CD4-positive, alpha-beta T cell treated with Interleukin-15 for 4 hours (primary cell): ENCODE measurements at places on chromosomes 2 and 18.

DNA sequence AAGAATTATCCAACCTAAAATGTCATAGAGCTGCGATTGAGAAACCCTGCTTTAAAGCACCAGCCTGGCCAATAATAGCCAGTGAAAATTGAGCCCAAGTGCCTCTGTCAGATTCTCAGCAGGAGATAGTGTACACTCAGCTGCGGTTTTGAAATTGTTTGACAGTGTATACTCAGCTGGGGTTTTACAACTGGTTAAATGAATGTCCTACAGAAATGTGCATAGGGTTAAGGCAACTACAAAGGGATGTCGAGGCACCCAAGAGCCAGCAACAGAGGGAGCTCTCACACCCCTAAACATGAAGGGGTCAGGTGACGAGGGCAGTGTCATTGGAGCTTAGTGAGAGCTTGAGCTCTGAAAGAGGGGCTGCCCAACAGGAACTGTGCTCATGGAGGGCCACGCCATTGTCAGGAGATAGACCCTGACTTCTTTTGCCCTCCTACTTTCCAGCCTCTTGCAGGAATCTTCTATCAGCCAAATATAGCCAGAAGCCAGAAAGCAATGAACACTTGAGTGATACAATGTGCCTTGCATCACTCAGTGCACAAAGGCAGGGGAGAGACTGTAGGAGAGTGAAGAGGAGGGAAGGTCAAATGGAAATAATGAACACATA is 15.1 kb downstream of the ACTG2 start:
- peak; percentile 59 for DNase-seq

DNA sequence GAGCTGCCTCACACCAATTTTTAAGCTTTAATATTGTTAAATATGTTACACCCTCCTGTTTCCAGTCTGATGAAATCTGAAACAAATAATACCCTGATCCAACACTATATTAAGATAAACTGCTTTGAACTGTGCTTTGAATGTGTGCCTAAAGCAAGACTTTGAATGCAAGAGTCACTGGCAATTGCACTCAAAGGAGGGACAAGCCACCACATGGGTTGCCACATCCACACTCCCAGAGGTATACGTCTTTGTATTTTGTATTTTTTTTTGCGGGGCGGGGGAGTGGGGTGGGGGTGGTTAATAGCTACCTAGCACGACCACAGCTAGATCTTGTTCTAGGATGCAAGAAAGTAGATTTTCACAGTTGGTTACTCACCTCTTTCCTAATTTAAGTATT is 1.8 kb upstream of the ZEB2 start:
- DNase-seq = no peak

- no peak for DNase-seq
Measured at GRCh38 chr2:215535125-215535668, 99.3 kb upstream of the FN1 start.

GRCh38 chr2:74845217-74845751 is 11.4 kb downstream of the HK2 start:
- peak; percentile 43 for DNase-seq

DNA sequence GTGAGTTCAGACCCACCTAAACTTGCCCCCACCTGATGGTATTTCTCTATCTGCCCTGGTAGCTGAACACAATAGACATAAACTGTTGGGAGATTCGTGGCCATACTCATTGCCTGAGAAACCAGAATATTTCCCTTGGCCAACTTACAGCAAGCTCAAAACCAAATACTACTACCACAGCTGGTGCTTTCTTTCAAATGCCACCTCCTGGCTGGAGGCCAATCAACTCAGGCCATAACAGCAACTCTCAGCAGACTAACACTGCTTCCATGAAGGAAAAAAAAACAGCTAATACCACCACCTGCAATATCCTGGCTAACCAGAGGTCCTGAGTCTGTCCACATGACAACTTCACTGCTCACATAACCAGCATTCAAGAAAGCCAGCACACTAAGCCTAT is 373.1 kb downstream of the CMPK2 start:
- DNase-seq = no peak

DNA sequence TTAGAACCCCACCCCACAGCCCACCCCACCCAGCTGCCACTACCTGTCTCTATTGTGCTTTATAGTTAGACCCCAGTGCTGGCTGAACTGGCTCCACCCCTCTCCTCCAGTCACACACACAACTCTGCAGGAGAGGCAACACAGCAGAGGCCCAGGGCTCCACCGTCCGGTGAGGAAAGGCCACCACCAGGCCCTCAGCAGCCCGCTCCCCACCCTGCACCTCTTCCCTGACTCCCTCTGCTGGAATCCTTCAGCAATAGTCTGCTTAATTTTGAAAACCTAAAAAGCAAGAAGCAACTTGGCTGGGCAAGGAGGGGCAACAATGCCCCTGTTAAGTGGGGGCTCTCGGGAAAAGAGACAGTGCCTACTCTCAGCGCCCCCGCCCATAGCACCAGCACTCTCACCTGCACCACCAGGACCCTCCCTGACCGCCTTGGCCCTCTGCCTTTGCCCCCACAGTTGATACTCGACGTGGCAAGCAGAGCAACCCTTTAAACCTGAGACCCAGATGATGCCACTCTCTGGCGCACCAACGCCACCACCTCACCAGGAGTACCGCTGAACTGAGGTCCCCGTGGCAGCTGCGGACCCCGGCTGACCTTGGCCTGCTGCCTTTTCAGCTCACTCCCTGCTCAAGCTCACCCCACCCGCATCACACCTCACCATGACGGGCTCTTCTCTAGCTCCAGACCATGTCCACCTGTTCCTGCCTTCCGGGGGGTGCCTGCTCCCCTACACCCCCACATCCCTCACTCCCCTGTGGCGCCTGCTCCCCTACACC is 45.7 kb downstream of the NDUFA10 start:
- no peak for DNase-seq

- DNase-seq = no peak
Measured at GRCh38 chr2:219571311-219572236, at the start of gene OBSL1. OBSL1 (minus strand) TSS chr2:219571539; CDS start chr2:219571232, 307 bp downstream.

GRCh38 chr2:47134386-47135090 is 20.6 kb downstream of the STPG4 start:
- no peak for DNase-seq

DNA sequence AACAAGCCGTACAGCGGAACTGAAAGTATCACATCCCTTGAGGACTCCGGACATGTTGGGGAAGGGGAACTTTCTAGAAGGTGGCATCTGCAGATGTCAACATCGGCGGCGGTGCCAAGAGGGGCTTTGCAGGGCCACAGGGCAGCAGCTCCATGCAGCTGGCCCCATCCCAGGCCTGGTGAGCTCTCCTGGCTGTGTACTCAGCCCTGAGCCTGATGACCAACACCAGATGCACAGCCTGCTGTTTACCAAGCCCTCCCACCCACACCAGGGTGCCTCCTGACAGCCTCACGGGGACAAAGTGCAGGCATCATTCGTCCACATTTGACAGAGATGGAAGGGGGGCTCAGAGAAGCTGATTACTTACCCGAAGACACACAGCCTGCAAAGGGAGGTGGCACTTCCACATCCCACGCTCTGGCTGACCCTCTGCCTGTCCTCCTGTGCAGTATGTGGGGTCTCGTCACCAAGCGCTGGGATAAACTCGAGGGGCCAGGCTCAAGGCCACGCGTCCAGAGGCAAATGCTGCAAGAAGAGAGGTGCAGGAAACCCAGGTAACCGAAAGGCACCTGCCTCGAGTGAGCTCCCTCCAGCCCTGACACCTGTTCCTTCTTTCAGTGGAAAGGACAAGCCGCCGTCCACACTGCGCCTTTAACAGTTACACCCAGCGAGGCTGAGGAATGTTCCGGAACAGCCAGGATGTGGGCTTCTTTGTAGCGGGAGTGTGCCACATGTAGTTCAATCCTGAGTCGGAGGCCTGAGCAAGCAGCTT is 69.0 kb upstream of the ASAP2 start:
- no peak for DNase-seq

DNA sequence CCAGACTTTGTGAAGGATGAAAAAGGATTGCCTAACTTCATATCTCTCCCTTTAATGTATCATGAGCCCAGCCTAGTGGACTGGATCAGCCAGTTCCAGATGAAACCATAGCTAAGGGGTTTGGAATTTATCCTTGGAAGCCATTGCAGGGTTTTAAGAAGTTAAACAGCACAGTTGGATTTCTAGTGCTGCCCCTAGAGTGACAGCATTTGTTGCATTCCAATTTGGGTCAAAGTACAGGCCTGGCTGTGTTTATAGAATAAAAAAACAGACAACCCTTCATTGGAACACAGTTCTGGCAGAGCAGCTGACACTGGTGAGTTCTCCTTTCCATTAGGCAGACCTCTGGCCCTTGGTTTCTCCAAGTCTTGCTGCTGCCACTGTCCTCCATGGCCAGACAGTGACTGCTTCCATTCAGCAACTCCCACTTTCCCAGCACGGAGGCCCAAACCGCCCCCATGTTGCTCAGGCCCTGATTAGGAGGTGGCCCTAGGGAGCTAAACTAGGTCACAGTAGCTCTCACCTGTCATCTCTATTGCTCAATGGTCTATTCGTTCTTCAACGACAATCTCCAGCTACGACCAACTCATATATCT is 8.0 kb downstream of the GPR39 start:
- DNase-seq = no peak

DNA sequence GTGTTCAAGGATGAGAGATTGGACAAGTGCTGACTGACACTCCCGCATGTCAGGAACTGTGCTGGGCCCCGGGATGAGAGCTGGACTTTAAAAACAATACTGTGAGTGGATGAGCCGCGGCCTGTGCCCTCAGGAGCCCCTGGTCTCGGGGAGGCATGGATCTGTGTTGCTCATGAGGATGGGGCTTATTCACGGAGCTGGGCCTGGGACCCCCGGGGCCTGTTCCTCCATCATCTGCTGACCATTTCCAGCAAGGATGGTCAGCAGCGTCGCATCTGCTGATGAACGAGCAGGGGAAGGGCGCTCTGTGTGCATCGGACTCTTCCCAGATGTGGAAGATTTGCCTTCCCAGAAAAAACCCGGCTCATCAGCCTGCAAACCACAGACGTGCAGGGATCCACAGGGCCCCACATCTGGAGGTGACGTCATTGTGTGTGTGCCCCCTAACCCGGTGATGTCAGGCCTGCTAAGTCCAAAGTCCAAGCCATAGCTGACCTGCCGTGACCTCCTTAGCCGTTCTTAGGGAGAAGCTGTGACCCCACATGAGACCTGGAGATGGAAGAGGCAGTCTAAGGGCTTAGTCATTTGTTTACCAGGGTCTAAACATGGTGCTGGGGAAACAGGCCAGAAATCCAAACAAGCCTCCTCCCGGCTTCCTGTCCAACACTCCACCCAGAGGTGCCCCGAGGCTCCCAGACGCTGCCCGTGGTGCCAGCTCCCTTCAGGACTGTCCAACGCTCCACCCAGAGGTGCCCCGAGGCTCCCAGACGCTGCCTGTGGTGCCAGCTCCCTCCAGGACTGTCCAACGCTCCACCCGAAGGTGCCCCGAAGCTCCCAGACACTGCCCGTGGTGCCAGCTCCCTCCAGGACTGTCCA is 143.9 kb downstream of the PXDN start:
- no peak for DNase-seq

DNA sequence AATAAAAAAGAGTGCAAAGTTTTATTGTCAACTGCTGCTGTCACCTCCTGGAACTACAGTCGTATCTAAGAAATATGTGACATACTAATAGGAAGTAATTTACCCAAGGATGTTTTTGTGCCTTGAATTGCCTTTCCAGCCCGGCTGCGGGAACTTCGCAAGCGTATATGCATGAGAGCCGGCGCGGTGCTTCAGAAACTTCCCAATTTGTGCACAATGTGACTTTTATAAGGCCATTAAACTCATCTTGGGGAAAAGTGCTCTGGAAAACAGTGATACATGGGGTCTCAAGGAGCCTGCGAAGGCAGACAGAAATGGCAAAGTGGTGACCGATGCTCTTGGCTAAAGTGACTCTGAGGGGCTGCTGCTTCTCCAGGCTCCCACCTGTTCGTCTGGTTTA is 41.7 kb upstream of the CELF4 start:
- no peak for DNase-seq

DNA sequence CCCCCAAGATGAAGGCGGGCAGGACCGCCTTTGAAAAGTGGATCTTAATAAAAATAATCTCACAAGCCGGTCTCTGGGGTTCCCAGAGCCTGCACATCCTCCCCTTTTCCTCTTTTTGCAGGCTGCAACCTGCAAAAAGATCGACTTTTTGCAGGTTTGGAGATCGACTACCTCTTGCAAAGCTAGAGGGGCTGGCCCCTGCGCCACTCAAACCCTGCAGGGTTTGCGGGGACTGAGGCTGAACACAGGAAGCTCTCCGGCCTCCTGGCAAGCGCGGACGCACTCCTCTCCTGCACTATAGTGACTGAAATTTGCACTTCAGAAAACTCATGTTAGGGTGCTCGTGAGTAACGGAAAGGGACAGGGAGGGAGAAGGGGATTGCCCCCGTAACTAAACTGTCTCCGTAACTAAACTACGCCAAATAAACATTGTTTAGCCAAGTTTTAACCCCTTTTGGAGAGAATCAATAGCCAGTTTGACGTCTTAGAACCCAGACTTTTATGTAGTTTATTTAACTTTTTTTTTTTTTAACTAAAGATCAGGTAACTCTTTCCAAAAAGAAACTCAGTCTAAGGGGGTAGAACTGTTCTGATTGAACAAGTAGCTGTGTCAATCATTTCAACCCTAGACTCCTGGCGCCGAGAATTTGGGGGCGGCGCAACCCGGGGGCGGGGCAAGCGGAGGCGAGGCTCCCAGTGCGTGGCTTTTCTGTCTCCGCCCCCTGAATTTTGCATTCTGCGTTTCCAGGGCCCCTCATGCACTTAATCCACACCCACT is 2.5 kb downstream of the IGFBP5 start:
- DNase-seq = peak; percentile 12

DNA sequence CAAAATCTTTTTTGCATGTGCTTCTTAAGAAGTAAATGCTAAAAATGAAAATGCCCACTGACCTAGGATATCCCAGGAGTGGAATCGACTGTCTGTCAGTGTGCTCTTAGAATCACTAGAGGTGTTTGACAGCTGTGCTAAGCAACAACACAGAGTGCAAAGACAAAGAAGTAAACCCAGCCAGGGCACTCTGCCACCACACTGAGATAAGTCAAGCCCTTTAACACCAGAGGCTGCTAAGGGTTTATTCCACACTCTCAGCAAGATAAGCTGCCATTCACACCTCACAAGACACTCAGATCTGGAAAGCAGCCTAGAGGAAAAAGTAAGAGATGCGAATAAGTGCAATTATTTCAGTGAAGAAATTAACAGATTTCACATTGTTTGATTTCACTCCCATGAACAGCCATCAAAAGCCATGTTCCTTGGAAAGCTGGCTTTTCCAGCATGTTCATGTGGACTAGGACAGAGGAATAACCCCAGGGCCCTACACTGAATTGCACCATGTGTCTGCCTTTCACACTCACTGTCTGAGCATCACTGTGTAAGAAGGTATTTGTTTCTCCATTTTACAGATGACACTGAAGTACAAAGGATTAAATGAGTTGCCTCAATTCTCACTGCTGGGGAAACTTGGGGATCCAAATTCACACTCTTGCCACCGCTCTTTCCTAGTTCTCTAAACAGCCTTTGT is 6.0 kb upstream of the BMP10 start:
- DNase-seq = no peak

GRCh38 chr18:73549236-73549635 is 598.4 kb downstream of the FBXO15 start:
- DNase-seq = no peak
